NCI-H2171 (cell line): ENCODE measurements at places on chromosomes 1 and 21.
A peak's percentile ranks its signal among the peaks of the same experiment; 100 is the strongest.

- no peak for DNase-seq
These were observed 189.0 kb upstream of the RGS18 start for GRCh38 chr1:191969290-191969689.

DNA sequence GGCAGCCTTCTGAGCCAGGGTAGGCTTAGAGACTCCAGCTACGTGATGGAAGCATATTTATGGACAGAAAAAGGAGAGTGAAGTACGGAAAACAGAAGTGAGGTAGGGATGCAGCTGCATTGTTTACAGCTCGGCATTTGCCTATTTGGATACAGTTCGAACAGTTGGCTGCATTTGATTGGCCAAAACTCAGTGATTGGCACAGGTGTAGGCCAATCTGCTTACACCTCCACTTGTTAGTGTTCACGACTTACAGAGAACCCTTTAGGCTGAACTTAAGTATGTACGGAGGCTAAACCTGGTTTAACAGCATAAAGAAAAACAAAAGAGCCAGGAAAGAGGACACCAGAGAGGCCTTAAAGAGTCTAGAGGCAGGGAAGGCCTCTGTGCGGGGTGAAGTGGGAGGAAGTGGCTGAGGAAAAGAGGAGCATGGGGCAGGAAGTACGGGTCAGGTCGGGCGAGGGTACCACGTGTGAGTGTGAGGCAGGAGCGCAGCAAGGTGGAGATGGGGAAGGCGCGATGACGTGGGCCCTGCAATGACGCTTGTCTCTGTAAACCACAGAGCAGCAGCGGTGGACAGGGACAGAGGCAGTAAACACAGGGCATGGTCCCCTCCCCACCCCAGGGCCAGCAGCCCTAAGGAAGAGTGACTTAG, 32.0 kb downstream of the RSPH1 start:
- DNase-seq, result no peak

GRCh38 chr1:111227434-111227833, at the start of gene CHI3L2:
TSS of gene CHI3L2 (plus strand) at chr1:111227713. CDS start at chr1:111227730, 17 bp downstream.
- no peak for DNase-seq

GRCh38 chr1:119714583-119714982, 2.8 kb downstream of the PHGDH start:
- DNase-seq, result no peak

GRCh38 chr1:177615251-177615650, 354.6 kb downstream of the SEC16B start:
- DNase-seq, result no peak

DNA sequence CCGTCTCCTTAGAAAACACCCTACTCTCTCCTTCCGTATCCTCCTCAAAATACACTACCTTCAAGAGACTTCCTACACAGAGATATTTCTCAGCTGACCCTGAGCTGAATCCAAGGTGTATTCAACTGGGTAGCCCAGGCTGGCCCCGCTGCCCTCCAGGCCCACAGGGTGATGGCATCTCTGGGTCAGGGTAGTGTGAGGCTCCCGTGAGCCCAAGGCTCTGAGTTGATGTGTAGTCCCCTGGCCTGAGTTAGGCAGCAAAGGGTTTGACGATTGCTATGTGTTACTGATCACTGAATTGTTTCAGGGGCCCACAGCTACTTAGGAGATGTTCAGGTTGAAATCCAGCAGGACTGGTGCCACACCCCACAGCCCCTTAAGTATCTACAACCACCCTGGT, 6.7 kb downstream of the INAVA start:
- no peak for DNase-seq

GRCh38 chr21:45226540-45227326, 61.0 kb downstream of the POFUT2 start:
- no peak for DNase-seq

DNA sequence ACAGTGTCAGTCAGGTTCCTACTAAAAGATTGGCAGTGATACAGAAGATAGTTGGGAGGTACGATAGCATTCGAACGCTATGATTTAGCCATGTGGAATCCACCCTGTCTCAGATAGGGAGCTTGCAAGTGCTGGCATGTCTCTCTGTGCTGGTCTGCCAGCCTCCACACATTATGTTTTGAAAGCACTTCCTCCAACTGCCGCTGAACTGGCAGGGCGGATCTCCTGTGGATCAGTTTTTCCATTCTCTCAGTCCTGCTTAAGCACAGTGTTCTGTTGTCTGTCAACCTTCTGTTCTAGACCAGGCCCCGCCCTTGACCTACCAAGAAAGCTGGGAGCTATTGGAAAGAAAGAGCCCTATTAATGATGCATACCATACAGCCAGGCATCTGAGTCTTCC, 65.5 kb upstream of the PALMD start:
- DNase-seq, result peak; percentile 26

DNA sequence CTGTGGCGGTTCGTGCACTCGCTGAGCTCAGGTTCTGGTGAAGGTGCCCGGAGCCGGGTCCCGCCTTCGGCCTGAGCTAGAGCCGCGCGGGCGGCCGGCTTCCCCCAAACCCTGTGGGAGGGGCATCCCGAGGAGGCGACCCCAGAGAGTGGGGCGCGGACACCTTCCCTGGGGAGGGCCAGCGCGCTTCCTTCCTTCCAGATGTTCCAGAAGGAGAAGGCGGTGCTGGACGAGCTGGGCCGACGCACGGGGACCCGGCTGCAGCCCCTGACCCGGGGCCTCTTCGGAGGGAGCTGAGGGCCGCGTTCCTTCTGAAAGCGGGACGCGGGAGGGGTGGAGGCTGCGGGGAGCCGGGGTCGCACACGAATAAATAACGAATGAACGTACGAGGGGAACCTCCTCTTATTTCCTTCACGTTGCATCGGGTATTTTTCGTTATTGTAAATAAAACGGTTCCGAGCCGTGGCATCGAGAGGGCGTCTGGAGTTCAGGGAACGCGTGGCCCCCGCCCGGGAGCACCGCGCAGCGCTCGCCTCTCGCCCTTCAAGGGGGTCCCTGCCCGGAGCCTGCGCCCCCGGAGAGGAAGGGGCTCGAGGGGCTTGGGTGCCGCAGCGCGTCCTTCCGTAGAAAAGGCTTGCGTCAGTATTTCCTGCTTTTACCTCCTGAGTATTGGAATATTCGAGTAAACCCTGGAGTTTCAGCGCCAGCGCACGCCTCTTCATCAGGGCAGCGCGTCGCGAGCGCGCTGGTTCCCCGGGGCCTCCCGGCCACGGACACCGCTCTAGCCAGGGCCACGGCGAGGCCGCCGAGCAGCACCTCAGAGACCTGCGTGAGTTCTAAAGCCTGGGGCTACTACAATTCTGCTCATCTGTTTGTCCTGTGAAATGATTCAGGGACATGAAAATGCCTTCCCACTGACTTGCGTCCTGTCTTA, 11.5 kb downstream of the YBEY start:
- DNase-seq, result no peak

DNA sequence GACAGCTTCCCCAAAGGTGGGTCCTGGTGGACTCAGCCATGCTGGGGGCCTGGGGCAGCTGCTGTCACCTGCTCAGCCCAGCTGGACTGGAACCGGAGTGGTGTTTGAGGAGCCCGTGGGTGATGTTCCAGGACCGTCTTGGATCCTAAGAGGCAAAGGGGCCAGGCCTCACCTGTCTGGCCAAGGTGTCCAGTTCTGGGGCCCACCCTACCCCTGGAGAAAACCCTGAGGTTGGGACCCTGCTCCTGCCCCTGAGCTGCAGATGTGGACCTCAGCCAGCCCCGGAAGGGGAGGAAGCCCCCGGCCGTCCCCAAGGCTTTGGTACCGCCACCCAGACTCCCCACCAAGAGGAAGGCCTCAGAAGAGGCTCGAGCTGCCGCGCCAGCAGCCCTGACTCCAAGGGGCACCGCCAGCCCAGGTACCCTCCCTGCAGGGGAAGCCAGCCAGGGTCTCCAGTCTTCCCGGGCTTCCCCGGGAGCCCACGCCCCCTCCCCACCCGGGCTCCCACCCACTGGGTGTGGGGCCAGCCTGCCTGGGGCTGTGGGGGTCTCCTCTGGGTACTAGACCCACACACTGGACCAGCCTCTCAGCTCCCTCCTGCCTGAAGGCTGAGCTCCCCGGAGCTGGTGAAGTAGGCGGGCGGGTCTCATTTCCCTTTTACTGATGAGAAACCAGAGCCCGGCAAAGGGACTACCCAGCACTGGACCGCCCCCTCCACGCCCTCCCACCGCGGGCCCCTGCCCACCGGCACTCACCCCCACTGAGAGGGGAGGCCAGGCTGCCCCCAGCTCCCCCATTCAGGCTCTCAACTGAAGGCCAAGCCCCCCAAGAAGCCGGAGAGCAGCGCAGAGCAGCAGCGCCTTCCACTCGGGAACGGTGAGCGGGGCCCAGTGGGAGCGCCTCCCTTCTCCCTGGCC, 1.3 kb downstream of the AIRE start:
- no peak for DNase-seq

GRCh38 chr1:62299426-62300200, 19.6 kb downstream of the KANK4 start:
- no peak for DNase-seq

- no peak for DNase-seq
These were observed 23.6 kb downstream of the OPTC start for GRCh38 chr1:203517426-203518110.

- DNase-seq, result no peak
These were observed 109.5 kb upstream of the UBE2U start for GRCh38 chr1:64093941-64094340.

GRCh38 chr1:207079706-207080241, 8.9 kb upstream of the C4BPB start:
- DNase-seq, result no peak

GRCh38 chr21:38883142-38883541, 77.4 kb downstream of the ETS2 start:
- no peak for DNase-seq

DNA sequence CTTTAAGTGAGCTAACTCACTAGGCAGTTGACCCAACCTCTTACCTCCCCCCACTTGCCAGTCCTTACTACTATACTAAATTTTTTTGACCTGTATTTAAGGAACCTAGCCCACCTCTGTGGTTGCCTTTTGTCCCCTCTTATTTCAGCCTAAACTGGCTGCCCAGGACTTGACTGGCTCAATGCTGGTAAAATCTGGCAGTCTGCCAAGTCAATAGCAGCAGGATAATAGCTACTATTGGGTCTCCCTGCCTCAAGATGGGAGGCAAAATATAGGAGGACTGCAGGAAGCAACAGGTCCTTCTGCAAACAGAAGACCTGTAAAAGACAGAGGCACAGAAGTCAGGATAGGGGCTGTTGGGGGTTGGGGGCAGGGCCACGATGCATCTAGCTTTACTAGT, 144.2 kb upstream of the POGK start:
- DNase-seq, result no peak

- DNase-seq, result no peak
These were observed 792.8 kb downstream of the ADGRL2 start for GRCh38 chr1:82593561-82593960.

- no peak for DNase-seq
These were observed 146.7 kb downstream of the HLX start for GRCh38 chr1:221025956-221026355.

DNA sequence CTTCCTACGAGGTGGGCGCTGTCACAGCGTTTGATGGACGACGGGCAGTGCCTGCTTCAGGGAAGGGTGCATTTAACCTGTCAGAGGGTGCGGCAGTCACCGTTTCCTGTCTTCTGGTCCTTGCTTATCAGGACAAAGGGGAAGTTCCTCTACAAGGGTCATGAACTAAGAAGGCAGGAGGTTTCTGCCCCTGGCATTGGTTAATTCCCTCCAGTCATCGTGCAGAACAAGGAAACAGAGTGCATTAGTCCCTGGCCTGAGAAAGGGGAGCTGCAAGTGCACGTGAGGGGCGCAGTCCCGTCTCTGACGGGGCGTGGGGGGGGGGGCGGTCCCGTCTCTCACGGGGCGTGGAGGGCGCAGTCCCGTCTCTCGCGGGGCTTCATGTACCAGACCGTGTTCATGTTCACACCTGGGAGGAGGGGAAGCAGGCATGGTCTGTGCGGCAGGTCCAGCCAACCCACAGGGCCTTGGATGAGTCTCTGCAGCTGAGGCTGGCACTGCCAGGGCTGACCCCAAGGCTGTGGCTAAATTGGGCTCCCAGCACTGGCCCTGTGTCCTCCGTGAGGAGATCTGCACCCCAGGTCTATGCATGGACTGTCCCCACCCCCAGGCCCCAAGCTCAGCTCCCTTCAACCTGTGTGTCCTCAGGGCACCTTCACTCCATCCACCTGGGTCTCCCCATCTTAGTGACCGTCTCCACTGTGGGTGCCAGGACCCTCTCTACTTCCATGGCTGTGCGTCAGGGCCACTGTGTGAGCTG, 89.2 kb upstream of the COL6A1 start:
- no peak for DNase-seq

DNA sequence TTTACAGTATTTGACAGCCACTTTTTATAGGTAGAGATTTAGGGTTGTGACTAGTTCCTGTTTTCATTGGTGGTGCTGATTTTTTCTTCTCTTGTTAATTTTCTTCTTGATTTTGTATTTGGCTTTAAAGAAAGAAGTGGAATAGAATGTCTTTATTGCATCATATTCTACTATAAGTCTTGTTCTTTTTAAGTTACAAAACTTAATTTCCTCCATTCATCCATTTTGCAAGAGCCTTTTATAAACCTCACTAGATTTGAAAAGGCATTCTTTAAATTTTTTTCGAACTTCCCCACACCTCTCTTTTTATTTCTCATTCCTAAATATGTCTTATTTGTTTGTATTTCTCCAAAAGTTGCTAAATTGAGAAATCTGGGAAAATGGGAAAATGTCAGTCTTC, 1368.6 kb upstream of the ADGRL4 start:
- DNase-seq, result no peak

GRCh38 chr1:109248797-109249629, at the start of gene CELSR2:
TSS of gene CELSR2 (plus strand) at chr1:109249539. CDS start at chr1:109250080, 541 bp downstream.
- DNase-seq, result peak; percentile 88

DNA sequence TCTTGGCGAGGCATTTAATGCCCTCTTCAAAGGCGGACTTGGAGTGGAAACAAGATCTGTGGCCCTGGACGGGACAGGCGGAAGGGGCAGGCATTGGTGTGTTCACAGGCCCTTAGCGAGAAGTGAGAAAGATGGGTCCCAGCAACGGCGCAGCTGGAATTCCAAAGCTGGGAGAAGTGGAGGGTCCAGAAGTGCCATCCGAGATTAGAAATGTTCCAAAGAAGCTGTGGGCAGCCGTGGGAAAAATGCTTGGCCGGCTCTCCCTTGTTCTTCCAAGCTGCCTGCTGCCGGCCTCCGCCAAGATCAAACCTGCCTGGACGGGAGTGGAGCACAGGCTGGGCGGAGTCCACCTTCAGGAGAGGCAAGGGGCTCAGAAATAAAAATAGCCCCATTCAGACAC, 69.4 kb upstream of the ACTRT2 start:
- DNase-seq, result no peak

DNA sequence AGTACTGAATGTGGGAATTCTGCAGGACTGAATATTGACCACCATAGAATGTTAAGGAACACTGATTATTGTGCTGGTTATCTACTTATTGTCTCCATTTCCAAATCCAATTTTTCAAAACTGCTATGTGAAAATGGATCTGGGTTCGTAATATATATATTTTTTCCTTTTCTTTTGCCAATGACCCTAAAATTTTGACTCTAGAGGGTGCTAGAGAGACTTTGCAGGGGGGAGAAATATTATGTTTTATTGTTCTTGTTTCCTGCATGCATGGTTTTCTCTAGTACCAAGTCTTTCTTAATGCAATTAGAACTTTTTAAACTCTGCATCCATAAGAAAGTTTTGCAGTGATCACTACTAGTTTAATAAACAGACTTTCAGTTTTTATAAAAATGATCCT, 1256.9 kb downstream of the BRINP3 start:
- no peak for DNase-seq

- no peak for DNase-seq
These were observed 74.2 kb upstream of the QSOX1 start for GRCh38 chr1:180080439-180080838.

GRCh38 chr1:112507921-112508277, 866 bp upstream of the WNT2B start:
- DNase-seq, result peak; percentile 2
